Stimulated activated CD8-positive, alpha-beta memory T cell treated with anti-CD3 and anti-CD28 coated beads, Interleukin-4, amount 100 ng/mL, for 1 hour (primary cell): ENCODE measurements at places on chromosomes 16 and 17.

- DNase-seq, result no peak
These were observed 401 bp downstream of the NXN start for GRCh38 chr17:979212-979538.

DNA sequence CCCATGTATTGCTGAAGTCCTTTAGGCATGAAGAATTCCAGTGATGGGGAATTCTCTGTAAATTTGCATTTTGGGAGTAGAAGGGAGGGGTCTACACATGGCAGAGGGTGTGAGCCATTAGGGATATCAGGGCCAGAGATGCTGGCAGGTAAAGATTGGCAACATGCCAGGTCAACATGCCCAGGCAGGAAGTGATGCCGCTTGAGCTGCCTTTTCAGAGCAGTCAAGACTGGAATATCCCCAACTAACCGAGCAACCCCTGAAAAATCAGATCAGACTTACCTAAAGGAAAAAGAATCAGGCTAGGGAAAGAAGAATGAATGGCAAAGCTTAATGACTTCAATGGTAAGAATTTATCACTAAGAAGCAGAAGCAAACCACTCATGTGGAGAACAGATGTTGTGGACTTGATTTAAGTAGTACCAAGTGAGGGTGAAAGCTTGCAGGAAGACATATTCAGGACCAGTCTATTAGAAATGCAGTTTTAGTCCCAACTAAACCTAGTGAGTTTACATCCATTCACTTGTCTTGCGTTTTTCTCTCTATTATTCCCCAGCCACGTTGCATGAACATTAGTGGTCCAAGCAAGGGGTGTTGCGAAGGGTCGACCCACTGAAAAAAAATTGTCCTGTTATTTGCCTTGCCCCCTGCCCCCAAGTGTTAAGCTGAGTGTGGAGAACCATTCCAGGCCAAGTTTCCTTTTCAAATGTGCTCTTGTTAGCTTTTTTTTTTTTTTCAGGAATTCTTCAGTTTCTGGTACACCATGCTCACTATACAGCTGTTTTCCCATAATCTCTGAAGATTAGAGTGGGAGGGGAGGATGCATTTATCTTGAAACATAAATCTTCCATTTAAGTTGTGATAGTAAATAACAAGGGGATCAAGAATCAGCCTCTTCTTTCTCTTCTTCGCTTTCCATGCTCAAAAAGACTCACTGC lies 105.2 kb downstream of the ABCA8 start:
- DNase-seq, result no peak

GRCh38 chr16:24075931-24076716 lies 180.0 kb upstream of the CACNG3 start:
- DNase-seq, result no peak

GRCh38 chr16:82236415-82236814 lies 66.4 kb upstream of the MPHOSPH6 start:
- no peak for DNase-seq

DNA sequence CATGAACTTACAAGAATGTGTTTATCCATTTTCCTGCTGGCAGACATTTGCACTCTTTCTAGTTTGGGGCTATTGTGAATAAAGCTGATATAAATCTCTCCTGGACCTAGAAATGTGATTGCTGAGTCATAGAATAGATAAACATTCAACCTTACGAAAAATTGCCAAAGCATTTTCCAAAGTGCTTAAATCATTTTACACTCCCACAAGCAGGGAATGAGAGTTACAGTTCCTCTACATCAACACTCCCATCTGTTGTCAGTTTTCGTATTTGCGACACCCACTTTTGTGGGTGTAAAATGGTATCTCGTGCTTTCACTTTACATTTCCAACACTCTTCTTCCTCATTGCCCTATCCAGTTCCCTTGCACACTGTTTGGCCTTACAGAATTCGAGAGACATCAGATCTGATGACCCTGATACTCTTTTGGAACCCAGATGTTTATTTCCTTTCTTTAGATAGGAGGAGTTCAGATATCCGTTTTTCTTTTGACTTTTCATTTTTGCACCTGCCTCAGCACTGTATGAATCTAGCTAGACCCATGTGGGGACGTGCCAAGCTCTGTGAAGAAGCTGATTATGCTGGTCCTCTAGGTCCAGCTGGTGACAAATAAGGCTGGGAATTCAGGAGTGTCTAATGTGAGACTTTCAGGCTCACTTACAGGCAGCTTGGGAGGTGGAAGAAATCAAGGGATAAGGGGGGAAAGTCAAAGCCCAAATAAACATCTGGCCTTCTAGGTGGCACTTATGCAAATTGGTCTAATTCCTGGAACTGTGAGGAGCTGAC lies 14.0 kb downstream of the SOX9 start:
- no peak for DNase-seq

- no peak for DNase-seq
These were observed 177.1 kb downstream of the C16orf78 start for GRCh38 chr16:49550666-49551065.

- DNase-seq, result no peak
These were observed 19.7 kb downstream of the TMEM11 start for GRCh38 chr17:21194226-21194625.

DNA sequence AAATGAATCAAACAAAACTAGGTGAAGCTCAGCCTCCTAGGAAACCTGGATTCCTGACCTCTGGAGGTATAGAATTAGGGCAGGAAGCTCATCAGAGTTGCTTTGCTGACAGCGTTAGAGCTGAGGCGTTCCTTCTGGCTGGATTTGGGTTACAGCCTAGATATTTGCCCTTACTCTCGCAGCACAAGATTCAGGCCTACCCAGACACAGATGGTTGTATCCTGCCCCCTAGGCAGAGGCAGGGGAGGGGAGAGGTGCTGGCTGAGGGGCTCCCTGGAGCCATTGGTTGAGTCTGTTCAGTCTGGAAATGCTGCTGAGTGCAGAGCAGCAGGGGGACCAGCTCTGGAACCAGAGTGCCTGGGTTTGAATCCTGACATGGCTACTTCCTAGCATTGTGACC lies 78.4 kb downstream of the MPRIP start:
- no peak for DNase-seq

GRCh38 chr17:8143581-8144400 lies 8.4 kb downstream of the PER1 start:
- no peak for DNase-seq

- DNase-seq, result no peak
These were observed 34.8 kb downstream of the TIMM22 start for GRCh38 chr17:1031711-1032110.

- no peak for DNase-seq
These were observed 6.4 kb downstream of the PDK2 start for GRCh38 chr17:50101346-50102163.

GRCh38 chr17:42817866-42818265 lies 6.2 kb downstream of the BECN1 start:
- DNase-seq, result no peak

- DNase-seq, result no peak
These were observed 1.8 kb downstream of the TSPOAP1 start for GRCh38 chr17:58326609-58327362.

- no peak for DNase-seq
These were observed 44.2 kb downstream of the HELZ start for GRCh38 chr17:67200727-67201301.

- no peak for DNase-seq
These were observed 256.0 kb upstream of the ELAC2 start for GRCh38 chr17:13273806-13274205.

DNA sequence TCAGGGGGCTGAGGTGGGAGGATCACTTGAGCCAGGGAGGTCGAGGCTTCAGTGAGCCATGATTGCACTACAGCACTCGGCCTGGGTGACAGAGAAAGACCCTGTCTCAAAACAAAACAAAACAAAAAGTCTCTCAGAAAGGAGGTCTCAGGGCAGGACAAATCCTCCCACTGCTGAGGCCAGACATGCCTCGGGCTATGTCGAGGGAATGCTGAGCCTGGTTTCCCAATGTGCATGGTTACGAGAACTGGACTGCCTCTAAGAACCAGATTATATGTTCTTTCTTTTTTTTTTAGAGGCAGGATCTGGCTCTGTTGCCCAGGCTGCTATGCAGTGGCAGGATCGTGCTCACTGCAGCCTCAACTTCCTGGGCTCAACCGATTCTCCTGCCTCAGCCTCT lies 27.6 kb downstream of the TRAP1 start:
- no peak for DNase-seq

DNA sequence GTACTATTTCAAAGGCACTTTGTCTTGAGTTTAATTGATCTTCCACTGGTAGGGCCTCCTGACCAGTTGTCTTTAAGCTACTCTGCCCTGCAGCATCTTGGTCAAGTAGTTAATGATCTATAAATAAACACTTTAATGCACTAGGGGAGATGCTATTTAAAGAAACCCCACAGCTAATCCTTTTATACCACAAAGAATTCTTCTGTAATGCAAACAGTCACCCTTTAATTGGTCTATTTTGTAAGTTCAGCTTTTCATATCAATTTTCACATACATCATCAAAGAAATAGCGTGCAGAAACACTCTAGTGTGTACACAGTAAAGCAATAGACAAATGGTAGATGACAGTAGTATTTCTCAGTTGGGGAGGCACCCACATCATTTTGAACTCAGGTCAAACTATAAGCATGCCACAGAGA lies 70.3 kb downstream of the PMP22 start:
- DNase-seq, result no peak

DNA sequence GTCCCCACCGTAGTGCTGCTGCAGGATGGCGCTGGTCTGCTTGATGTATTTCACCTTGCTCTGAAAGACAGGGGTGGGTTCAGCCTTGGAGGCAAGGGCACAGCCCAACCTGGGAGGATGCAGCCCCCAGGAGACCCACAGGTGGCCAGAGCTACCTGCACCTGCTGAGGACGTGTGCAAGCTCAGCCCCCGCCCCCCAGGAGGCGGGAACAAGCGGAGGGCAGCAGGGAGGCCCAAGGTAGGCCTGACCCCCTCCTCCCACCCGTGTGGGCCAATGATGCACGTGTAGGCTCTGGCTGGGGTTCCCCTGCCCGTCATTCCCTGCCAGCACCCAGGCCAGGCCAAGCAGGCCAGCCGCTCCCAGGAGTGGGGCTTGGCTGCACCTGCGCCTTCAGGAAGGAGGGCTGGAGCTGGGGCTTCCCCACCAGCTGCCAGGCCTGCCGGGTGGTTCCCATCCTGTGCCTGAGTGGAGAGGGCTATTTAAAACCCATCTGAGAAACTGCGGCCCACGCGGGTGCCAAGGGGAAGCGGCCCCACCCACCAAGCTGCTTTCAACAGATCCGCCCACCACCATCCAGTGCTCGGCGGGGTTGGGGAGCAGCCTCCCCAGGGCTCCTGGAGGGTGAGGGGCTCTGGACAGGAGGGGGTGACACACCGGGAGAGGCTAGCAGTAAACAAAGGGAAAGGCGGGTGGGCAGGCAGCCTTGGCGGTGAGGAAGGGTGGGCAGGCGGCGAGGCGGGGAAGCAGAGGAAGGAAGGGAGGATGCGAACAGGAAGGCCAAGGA lies 3.8 kb downstream of the NTHL1 start:
- no peak for DNase-seq

DNA sequence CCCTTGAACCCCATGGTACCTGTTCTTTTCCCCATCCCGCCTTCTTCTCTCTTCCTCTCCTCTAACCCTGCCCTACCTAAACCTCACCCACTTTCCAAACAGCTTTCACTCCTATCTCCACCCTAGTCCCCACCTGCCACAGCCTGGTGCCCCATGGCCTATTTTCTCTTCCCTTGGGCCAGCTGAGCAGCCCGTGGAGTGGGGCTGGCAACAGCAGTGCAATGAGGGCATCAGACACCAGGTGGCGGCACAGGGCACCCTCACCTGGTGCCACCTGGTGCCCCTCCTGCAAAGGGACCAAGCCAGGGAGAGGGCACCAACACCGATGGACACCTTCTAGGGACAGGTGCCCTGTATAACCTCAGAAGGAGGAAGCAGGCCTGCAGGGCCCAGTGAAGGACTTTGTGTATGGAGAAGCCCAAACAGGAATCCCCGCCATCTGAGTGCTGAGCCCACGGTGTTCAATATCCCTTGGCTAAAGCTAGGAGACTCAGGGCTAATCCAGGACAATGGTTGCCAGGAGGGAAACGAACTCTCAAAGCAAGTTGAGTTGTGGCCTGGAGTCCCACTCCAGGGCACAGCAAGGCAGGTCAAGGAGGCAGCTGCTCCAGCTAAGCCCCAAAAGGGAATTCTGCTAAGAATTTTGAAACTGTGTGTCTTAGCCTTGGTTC lies 4.0 kb upstream of the ABCC3 start:
- no peak for DNase-seq

- DNase-seq, result no peak
These were observed 79.9 kb upstream of the LGALS9 start for GRCh38 chr17:27550974-27551505.

- DNase-seq, result no peak
These were observed 146.6 kb downstream of the USP22 start for GRCh38 chr17:20896153-20896649.

GRCh38 chr16:2820836-2821486 lies 3.9 kb downstream of the PRSS21 start:
- DNase-seq, result no peak

DNA sequence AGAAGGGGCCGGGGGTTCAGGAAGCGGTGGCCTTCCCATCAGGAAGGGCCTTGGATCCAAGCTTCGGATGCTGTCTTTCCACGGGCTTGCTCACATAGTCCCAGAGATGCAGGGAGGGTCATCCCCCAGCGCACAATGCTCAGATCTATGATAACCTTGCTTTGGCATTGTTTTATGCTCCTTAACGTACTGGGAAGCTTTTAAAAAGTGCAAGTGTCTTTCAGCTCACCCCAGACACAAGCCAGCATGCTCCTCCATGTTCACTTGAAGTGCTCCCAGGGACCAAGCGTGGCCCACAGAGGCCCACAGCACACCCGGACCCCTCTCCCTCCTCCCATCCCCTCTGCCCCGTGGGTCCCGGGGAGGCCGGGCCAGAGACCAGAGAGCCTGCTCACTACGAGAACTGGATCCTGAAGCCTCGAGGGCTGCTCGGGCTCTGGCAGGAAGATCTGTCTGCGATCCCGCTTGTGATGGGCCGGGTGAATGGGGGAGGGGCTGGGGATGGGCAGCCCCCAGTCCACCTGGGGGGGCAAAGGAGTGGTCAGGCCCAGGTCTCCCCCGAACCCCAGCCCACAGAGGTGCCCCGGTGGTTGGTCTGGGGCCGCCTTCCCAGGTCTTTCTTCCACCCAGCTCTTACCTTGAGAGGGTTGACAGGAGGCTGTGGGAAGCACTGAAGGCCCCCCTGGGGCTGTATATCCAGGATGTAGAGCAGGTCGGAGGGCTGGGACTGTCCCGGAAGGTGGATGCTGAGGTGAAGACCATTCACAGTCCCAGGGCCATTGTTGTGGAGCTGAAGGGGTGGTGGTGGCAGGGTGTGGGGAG lies 11.8 kb upstream of the FAM171A2 start:
- no peak for DNase-seq

DNA sequence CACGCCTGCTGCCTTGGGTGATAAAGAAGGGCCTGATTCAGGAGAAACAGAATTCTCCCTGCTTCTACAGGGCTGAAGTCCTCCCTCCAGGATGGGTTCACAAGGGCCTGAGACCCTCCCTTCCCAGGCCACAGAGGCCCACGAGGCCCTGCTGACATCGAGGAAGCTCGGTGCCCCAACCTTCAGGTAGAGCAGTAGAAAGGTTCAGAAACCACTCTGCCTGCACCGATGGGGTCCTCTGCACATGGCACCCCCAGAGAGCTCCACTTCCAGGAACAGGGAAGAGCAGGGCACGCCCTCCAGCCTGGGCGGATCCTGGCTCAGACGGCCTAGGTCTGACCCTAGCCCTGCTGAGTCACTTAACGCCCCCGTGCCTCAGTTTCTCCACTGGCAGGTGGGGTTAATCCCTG lies 773 bp downstream of the CENPX start:
- no peak for DNase-seq

GRCh38 chr16:20674684-20675487 lies 22.6 kb downstream of the ACSM1 start:
- DNase-seq, result no peak

- no peak for DNase-seq
These were observed 28.6 kb downstream of the PMP22 start for GRCh38 chr17:15236281-15237105.
